ENCODE measurements at places on chromosomes 3 and 15. TPM values are rescaled to one million over a fixed set of nuclear protein-coding genes. Genes with fewer than 3 reads are reported as not detected.

GOLGA8J gene
- total RNA-seq: not detected

ZWILCH gene
- total RNA-seq: 28.7 TPM

STAC gene
- 2.5 TPM for total RNA-seq

GOLGA6L4 gene
- 3.6 TPM for total RNA-seq

NR2E3 gene
- total RNA-seq: not detected

TEX55 gene
- not detected for total RNA-seq

WDR93 gene
- total RNA-seq: not detected

AGBL1 gene
- not detected for total RNA-seq

CCDC54 gene
- not detected for total RNA-seq

TM6SF1 gene
- total RNA-seq: 3.0 TPM

INAFM2 gene
- total RNA-seq: 15.7 TPM

SUSD5 gene
- 2.5 TPM for total RNA-seq

HYAL1 gene
- 6.1 TPM for total RNA-seq

CYP1A2 gene
- total RNA-seq: not detected

BMF gene
- total RNA-seq: 6.4 TPM

NOX5 gene
- total RNA-seq: 0.83 TPM

IL17RE gene
- 1.5 TPM for total RNA-seq

POLQ gene
- total RNA-seq: 0.99 TPM

ZFYVE19 gene
- 25.3 TPM for total RNA-seq

MYL3 gene
- total RNA-seq: not detected

AP3B2 gene
- total RNA-seq: 0.15 TPM
